Endothelial cell of umbilical vein (primary cell): ENCODE measurements at places on chromosomes 7 and 10. TPM values are rescaled to one million over a fixed set of nuclear protein-coding genes. Genes with fewer than 3 reads are reported as not detected.

TMEM270 gene
- not detected in 2 replicates for polyA plus RNA-seq

ZNF804B gene
- not detected in 2 replicates for polyA plus RNA-seq

SH2D4B gene
- not detected in 2 replicates for polyA plus RNA-seq

OR6V1 gene
- not detected in 2 replicates for polyA plus RNA-seq

CELF2 gene
- 21.6 and 23.4 TPM in 2 replicates for polyA plus RNA-seq

PRSS37 gene
- polyA plus RNA-seq, result not detected in 2 replicates

STOX1 gene
- 0.06 TPM in 1 of 2 replicates, not detected in the other for polyA plus RNA-seq

OPN4 gene
- polyA plus RNA-seq, result not detected in 2 replicates

HABP2 gene
- polyA plus RNA-seq, result 0.04 TPM in 1 of 2 replicates, not detected in the other

TMEM184A gene
- polyA plus RNA-seq, result 0.41 and 0.48 TPM in 2 replicates

BTBD16 gene
- polyA plus RNA-seq, result 0.04 and 0.06 TPM in 2 replicates

CALML5 gene
- polyA plus RNA-seq, result not detected in 2 replicates

ASB10 gene
- polyA plus RNA-seq, result not detected in 2 replicates

VPS41 gene
- polyA plus RNA-seq, result 11.6 and 14.3 TPM in 2 replicates

DTX2 gene
- 8.5 and 11.7 TPM in 2 replicates for polyA plus RNA-seq

SCD gene
- 258 and 266 TPM in 2 replicates for polyA plus RNA-seq

HTR5A gene
- not detected in 2 replicates for polyA plus RNA-seq

IQUB gene
- polyA plus RNA-seq, result 0.01 TPM in 1 of 2 replicates, not detected in the other

CDHR1 gene
- polyA plus RNA-seq, result 0.11 and 0.13 TPM in 2 replicates

TM9SF3 gene
- polyA plus RNA-seq, result 88.6 and 133 TPM in 2 replicates

ZNF33A gene
- polyA plus RNA-seq, result 3.6 and 4.6 TPM in 2 replicates

TWIST1 gene
- polyA plus RNA-seq, result not detected in 2 replicates

CYP2W1 gene
- polyA plus RNA-seq, result not detected in 2 replicates

PTF1A gene
- polyA plus RNA-seq, result not detected in 2 replicates

EPO gene
- polyA plus RNA-seq, result not detected in 2 replicates

LEP gene
- polyA plus RNA-seq, result not detected in 2 replicates

SPDYE9 gene
- not detected in 2 replicates for polyA plus RNA-seq

INA gene
- polyA plus RNA-seq, result 0.25 and 0.29 TPM in 2 replicates

SLC35B4 gene
- polyA plus RNA-seq, result 13.8 and 17.5 TPM in 2 replicates

NPVF gene
- polyA plus RNA-seq, result not detected in 2 replicates

SCART1 gene
- 0.84 and 0.90 TPM in 2 replicates for polyA plus RNA-seq

EPHB6 gene
- 0.62 and 0.86 TPM in 2 replicates for polyA plus RNA-seq

TMEM236 gene
- polyA plus RNA-seq, result 0.19 and 0.29 TPM in 2 replicates

CRYGN gene
- polyA plus RNA-seq, result not detected in 2 replicates

HOXA7 gene
- polyA plus RNA-seq, result 16.9 and 18.1 TPM in 2 replicates

GRK5 gene
- 9.6 and 13.1 TPM in 2 replicates for polyA plus RNA-seq

TLX1 gene
- 0.10 TPM in 1 of 2 replicates, not detected in the other for polyA plus RNA-seq

TUBAL3 gene
- not detected in 2 replicates for polyA plus RNA-seq

EEPD1 gene
- 0.13 and 0.40 TPM in 2 replicates for polyA plus RNA-seq

CDNF gene
- 0.25 and 0.40 TPM in 2 replicates for polyA plus RNA-seq

INPP5A gene
- 21.2 and 22.9 TPM in 2 replicates for polyA plus RNA-seq

LRRC17 gene
- 27.1 and 33.7 TPM in 2 replicates for polyA plus RNA-seq

GHRHR gene
- not detected in 2 replicates for polyA plus RNA-seq

PCBD1 gene
- polyA plus RNA-seq, result 113 and 115 TPM in 2 replicates

LBX1 gene
- not detected in 2 replicates for polyA plus RNA-seq

C10orf53 gene
- polyA plus RNA-seq, result not detected in 2 replicates

CHCHD3 gene
- 17.3 and 22.0 TPM in 2 replicates for polyA plus RNA-seq

NUTM2B gene
- 0.19 and 0.35 TPM in 2 replicates for polyA plus RNA-seq

CCDC172 gene
- not detected in 2 replicates for polyA plus RNA-seq

KCNIP2 gene
- 0.36 and 0.65 TPM in 2 replicates for polyA plus RNA-seq

ZNF398 gene
- polyA plus RNA-seq, result 7.5 and 11.1 TPM in 2 replicates

VIPR2 gene
- not detected in 2 replicates for polyA plus RNA-seq

ENTPD1 gene
- 9.1 and 10.2 TPM in 2 replicates for polyA plus RNA-seq

FAM24A gene
- not detected in 2 replicates for polyA plus RNA-seq

EEF1AKMT2 gene
- 7.0 and 8.5 TPM in 2 replicates for polyA plus RNA-seq

EPDR1 gene
- 0.40 and 0.57 TPM in 2 replicates for polyA plus RNA-seq

AQP1 gene
- polyA plus RNA-seq, result 10.5 and 11.7 TPM in 2 replicates

LIPK gene
- polyA plus RNA-seq, result not detected in 2 replicates
